ENCODE measurements at places on chromosomes 2 and 18.

- no peak for DNase-seq
Measured at GRCh38 chr2:195330513-195330956, 326.5 kb upstream of the SLC39A10 start.

GRCh38 chr18:77254711-77255405 lies 5.2 kb downstream of the GALR1 start:
- DNase-seq = no peak

- DNase-seq = no peak
Measured at GRCh38 chr2:128558895-128559532, 240.3 kb upstream of the HS6ST1 start.

DNA sequence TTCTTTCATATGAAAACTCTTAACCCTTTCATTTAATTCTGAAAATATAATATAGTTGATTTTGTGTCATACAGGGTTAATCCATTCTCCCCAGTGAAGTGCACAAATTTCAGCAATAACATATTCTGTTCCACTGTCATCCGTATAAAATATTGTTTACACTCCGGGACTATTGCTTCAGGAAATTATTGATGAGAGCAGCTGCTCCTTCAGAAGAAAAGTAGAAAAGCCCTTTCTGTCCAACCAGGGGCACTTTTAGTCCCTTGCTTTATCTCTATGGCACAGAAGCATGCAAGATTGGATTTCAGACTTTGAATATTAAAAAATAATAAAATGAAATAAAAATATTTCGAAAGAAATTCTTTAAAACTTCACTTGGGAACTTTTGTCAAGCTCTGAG lies 535.7 kb upstream of the SLC39A10 start:
- no peak for DNase-seq

GRCh38 chr2:230441227-230441897 lies 25.4 kb downstream of the SP100 start:
- no peak for DNase-seq

Data from left ventricle myocardium inferior (tissue), 1 donor.